ENCODE measurements at places on chromosomes 11 and 22.

DNA sequence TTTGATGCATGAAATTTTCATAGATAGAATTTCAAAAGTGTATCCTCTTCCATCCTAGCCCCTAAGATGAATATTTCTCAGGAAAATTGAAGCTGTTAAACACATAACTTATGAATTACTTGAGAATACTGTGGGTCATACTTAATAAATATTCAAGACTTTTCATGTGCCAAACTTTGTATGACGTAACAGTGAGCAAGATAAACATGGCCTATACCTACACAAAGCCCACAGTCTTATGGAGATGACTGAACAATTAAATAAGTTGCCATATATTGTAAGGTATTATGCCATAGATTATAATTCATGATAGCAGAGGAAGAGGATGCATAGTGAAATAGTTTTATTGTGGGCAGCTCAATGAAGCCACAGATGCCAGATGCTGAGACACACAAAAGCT lies 620.7 kb upstream of the ANO5 start:
- DNase-seq, result no peak

DNA sequence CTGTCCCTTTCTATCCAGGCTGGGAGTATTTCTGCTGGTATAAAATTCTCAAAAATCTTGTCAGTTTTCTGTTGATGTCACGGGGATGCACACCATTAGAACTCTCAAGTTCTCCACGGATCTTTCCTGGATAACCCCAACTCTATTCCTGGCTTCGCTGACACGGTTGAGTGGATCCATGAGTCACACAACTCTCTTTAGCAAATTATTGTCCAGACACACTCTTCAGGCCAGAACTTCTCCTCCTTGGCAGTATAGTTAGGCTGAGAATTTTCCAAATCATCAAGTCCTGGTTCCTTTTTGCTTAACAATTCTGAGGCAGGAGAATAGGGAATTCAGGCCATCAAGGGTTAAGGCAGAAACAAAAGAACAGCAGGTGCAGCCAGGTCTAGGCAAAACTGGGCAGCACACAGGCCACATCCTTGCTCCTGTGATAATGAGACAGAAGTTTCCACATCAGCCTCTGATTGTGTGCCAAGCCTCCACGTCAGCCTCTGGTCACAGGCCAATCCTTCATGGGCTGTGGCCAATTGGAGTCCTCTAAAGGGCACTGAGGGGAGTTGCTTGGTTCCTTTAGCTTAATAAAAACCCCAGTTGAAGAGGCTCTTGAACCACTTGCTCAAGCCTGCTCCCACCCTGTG lies 5.7 kb upstream of the ACAT1 start:
- DNase-seq, result peak; percentile 88

DNA sequence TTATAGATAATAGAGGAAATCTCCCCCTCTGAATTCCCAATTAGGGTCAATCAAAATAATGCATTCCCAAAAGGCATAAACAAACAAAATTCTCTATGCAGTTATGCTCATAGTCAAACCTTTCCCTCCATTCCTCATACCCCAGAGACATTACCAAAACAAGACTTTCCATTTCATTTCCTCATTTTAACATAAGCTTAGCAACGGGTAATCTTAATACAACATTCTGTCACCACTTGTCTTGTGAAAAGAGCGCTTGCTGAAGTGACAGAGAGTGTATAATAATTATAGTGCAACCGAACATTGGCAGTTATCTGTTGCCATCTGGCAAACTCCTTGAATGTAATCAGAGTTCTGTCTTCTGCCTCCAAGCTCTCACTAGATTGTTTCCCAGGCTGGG lies 1.2 kb upstream of the SLN start:
- DNase-seq, result no peak

DNA sequence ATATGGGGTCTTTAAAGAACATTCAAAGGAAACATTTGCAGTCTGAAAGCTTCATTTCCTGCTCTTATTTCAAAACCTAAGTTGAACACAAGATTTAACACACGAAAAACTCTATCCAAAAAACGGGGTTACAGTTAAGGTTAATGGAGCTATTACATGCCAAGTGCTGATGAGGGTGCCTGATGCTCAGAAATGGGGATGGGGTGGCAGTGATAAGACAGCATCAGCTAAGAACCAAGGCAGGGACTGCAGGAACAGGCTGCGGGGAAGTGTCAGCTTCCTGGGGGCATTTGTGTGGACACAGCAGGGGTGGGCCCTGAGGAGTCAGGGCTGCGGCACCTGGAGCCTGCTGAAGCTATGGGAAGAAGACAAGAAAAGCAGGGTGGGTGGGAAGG lies 12.2 kb downstream of the DGCR2 start:
- no peak for DNase-seq

GRCh38 chr11:27183672-27184457 lies 143.2 kb downstream of the BBOX1 start:
- peak; percentile 77 for DNase-seq
